Stimulated activated CD8-positive, alpha-beta memory T cell treated with anti-CD3 and anti-CD28 coated beads, Interleukin-15, amount 100 ng/mL, for 48 hours (primary cell): ENCODE measurements at places on chromosomes 16 and 17.

- no peak for DNase-seq
These were observed 5.0 kb downstream of the CARHSP1 start for GRCh38 chr16:8863594-8864424.

- no peak for DNase-seq
These were observed 23.5 kb downstream of the AATF start for GRCh38 chr17:36972186-36972700.

DNA sequence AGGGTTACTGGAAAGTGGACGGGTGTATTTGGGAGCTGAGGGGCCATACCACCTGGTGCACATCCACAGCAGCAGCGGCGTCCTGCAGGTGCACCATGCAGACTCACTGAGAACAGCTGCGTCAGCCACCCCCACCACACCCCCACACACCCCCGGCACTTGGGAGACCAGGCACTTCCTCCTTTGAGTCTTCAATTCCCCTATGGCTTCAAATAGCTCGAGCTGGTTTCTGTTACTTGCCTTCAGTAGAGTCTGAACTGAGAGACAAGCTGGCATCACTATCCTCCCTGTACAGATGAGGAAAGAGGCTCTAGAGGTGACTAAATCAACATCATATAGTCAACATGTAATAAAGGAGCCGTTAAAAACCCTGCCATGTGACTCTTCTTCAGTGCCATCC, 15.4 kb downstream of the CUEDC1 start:
- DNase-seq = no peak

DNA sequence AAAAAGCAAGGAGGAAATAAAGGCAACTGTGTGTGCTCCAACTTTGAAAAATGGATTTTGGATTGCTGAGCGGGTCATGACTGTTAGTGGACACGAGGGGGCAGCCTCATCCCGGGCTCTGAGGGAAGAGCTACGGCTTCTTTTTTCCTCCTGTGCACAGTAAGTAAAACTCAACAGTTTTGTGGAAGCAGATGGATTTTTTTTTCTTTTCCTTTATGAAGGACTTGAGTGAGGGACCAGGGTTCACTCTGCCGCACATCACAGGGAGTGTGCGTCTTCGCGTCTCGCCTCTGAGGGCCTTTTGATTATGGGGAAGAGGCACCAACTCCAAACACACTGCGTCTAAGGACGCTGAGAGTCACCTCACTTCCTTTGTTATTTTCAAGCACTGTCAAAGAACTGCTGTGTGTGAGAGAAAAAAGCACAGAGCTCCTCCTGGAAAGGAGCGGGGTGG, 80.3 kb upstream of the GOT2 start:
- DNase-seq = no peak

GRCh38 chr17:59357219-59357697, 25.8 kb downstream of the YPEL2 start:
- no peak for DNase-seq

GRCh38 chr16:70563636-70564035, 40.0 kb downstream of the SF3B3 start:
- DNase-seq = no peak

DNA sequence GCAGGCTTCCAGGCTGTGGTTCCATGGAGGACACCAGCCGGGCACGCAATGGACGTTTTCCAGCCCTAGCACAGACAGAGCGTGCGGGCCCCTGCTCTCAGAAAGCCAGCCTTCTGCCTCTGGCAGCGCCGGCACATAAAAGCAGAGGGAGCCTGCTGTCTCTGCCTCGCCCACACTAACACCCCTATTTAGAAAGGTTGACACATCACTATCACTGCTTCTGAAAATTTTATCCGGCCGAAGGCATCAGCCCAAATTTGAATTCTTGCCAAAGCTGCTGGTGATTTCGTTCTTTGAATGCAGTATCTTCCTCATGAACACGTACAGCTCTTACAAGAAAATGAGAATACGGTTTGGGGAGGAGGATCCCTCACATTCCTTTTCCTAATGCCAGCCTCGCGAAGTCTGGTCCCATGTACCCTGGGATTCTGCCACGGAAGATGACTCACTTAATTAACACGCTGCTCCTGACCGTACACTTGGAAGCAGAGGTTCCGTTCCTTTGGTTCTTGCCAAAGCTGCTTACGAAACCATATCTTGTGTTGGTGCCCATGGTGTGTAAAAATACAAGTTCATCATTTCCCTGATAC, 1.3 kb upstream of the RAB11FIP3 start:
- DNase-seq = no peak

- DNase-seq = no peak
These were observed 133.3 kb downstream of the ENGASE start for GRCh38 chr17:79207960-79208359.

DNA sequence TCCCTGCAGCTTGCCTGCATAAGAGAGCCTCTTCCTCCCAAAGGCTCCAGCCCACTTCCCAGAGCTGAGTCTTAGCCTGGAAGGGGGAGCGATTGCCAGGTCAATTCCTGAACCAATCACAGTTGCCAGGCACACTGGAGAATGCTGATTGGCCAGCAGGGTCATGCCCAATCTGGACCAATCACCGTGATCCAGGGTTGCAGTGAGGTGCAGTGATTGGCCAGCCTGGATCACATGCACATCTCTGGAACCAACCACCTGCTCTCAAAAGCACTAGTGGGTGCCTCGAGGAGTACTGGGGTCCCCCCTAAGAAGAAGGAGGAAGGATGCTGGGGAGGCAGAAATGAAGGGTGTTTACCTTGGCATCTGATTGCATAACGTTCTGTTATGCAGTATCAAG, 18.4 kb downstream of the NAGPA start:
- DNase-seq = no peak

DNA sequence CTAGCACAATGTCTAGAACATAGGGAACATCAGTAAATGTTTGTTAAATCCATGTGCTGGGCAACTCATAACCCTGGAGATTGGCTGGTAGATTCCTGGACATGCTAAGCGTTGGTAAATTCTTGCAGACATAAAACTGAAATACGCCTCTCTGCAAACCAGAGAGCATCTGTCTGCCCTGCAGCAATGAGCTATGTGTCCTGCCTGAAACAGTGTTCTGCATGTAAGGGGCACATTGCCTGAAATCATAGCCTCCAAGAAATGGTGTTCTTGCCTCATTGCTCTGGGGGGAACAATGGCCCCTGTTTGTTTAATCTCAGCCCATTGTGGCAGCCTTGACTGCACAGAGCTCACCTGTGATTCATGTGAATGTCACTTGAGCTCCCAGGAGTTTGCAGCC, 113.5 kb upstream of the CCL2 start:
- DNase-seq = no peak

DNA sequence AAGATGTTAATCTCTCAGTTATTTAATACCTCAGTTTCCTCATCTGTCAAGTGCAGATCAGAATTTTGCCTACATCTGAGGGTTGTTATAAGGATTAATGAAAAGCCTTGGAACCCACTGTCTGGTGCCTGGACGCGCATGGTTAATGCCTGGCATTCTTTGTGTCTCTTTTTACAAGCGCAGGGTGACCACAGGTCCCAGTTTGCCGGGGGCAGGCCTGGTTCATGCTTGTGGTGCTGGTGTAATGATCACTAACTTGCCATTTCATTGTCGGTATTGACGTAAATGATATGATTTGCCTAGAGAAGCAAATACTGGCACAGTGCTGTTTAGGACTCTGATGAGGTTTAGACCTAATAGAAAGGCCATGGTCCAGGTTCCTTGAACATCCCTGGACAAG, 23.1 kb downstream of the MRC2 start:
- DNase-seq = no peak

DNA sequence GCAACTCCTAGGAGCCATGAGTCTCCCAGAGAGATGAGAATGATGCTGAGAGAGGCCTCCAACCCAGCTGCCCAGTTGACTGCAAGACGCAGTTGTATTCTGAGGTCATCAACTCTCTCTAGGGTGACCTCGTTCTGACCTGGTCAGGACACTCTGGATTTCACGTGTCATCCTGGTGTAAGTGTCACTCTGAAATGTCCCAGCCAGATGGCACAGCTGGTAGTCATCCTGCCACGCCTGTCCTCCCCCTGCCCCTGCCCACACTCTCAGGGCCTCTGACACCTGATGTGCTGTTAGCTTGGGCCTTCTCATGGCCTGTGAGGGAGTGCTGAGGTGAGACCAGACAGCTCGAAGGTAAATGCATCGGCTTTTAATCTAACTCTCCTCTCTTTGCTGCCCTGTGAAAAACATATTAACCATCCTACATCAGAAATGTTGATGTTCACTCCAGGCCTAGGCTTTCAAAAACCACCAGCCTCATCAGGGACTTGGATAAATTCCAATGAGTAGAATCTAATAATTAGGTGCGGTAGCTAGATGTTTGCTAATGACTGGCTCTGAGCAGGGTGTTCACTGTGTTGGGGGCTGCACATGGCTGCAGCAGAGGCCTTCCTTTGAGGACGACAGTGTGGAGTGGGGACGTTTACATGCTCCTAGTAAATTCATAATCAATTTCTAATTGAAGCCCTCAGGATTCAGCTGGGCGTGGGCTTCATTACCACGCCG, 13.8 kb downstream of the MLYCD start:
- no peak for DNase-seq

GRCh38 chr16:67885976-67886375, 1.3 kb downstream of the NRN1L start:
- no peak for DNase-seq

- peak; percentile 4 for DNase-seq
These were observed 593 bp downstream of the CDIPT start for GRCh38 chr16:29862383-29862883.

DNA sequence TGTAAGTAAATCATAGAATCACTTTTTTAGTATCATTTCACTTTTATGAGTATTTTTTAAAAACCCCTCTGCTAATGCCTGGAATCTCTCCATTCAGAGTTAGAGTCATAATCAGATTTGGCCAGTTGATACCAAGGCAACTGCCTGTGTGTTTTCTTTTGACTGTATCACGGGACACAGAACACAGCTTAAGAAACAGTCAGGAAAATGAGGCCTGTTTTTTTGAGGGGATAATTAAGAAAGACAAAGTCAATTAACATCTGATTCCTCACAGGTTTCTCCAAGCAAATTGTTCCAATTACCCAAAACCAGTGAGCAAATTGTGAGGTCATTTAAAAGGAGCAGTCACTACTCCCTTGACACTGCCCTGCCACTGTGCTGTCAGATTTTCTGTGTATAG, 944.5 kb upstream of the SOX9 start:
- DNase-seq = no peak

DNA sequence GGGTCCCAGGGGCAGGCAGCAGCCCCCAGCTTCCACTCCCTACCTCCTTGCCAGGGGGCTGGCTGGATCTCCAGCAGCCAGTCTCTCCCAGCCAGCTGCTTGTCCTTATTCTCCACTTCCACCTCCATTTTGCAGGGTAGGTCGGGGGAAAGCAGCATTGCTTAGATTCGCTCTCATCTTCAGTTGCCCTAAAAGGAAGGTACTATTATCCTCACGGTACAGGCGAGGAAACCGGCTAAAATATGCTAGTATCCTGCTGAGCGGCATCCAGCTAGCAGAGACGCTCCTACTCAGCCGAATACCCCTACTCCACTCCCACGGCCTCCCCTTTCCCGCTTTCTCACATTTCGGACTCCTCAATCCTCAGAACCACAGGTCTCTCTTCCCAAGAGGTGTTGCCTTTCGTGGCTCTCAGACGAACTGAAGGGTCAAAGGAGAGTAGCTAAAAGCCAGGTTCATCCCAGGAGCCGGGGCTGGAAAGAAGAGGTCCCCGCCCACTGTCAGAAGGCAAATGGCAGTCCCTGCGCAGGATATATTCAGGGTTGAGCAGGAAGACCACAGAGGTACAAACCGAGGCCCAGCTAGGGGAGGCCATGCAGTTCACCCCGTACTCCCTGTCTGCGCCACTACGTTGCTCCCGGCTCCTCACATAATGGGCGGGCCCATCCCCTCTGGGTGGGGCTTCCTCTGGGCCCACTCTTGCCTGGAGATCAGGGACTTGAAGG, 1.7 kb upstream of the RAB11FIP4 start:
- DNase-seq = no peak

DNA sequence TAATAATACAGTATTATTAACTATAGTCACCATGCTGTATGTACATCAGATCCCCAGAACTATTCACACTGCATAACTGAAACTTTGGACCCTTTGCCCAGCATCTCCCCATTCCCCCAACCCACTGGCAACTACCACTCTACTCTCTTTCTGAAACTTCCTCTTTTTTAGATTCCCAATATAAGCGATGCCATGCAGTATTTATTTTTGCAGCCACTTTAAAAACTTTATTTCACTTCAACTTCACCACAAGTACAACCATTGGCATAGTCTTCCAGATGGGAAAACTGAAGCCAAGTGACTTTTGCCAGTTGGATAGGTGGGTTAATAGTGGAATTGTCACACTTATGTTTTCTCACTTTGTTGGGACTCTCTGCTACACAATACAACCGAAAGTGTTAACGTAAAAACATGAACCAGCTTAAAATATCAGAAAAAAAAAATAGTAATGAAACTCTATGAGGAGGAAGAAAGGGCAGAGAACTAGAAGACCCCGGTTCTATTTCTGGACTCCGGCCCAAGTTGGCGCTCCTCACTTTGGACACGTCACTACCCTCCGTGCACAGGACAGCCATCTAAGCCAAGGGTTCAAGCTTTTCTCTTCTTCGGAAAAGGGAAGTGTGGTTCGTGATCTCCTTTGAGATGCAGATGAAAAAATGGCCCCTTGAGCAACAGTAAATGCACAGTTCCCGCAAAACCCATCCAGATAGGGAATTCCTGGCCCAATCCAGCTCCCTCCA, 743 bp downstream of the SHCBP1 start:
- no peak for DNase-seq

DNA sequence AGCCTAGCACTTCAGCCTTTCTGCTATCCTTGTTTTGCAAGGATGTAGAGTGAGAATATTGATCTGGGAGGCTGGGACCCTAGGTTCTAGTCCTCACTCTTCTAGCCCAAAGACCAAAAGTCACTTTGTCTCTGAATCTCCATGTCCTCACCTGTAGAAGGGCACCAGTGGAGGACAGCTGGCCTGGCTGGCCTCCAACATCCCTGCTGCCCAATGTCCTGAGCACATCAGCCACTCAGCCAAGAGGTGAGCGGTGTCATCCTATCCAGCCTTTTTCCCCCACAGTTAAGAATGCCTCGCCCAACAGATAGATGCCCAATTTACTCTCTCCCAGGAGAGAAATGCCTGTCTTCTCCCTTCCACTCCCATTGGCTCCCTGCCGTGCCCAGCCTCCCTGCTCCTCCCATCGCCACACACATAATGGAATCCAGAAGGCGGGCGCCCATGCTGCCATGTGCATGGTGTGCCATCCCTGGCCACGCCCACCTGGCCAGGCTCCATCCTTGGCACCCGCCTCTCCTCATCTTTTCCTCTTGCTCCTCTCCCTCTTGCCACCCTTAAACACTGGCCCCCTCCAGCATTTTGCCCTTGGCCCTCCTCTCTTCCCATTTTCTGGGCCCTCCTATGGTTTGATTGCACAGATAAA, 157.3 kb upstream of the SDK2 start:
- DNase-seq = no peak

DNA sequence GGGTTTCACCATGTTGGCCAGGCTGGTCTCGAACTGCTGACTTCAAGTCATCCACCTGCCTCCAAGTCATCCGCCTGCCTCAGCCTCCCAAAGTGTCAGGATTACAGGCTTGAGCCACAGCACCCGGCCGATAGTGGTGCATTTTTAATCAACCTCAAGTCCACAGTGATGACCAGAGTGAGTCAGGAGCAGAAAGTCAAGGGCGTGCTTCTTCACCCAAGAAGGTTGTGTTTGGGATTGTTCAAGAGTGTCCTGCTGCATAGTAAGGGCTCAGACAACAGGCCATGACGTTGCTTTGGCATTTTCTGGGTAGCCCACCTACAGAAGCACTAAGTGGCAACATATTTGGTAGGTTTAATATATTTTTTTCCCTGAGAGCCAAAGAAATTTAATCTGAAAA, 108.3 kb upstream of the FAM20A start:
- DNase-seq = no peak
